ENCODE measurements at places on chromosomes 13 and 19. TPM values are rescaled to one million over a fixed set of nuclear protein-coding genes. Genes with fewer than 3 reads are reported as not detected.

TMEM150B gene
- total RNA-seq: not detected

GRCh38 chr13:85828094-85828684 is 29.0 kb upstream of the SLITRK6 start:
- H3K4me3 ChIP-seq: no peak overlapping the region
- H3K27me3 ChIP-seq: no peaks in the 10 kb centered on the region
- no peaks in the 10 kb centered on the region for H3K36me3 ChIP-seq
- no peaks in the 10 kb centered on the region for H3K4me1 ChIP-seq
- H3K27ac ChIP-seq: no peak overlapping the region
- no peak for DNase-seq

DNA sequence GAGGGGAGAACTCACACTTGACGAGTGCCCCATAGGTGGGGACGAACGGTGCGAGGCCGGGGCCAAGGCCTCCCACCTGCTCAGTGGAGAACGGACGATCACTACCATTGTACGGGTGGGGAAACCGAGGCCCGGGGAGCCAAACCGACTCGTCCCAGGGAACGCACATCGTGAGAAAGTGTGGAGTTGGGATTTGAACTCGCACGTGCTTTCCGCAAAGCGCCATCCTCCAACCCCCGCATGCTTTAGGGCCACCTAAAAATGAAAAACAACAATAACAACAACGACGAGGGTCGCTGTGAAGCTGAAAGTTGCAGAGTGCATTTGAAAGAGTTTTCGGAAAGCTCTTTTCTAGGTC is 458 bp downstream of the ARHGEF1 start:
- peaks cover 4% of the 10 kb centered on the region for H3K4me1 ChIP-seq
- H3K4me3 ChIP-seq: peak overlapping the region; percentile 92
- H3K27me3 ChIP-seq: no peaks in the 10 kb centered on the region
- DNase-seq: no peak
- H3K36me3 ChIP-seq: no peaks in the 10 kb centered on the region

LGALS7B gene
- total RNA-seq: 3.8 TPM

CARM1 gene
- 54.4 TPM for total RNA-seq

FGF21 gene
- not detected for total RNA-seq

IGLON5 gene
- total RNA-seq: 12.6 TPM

DNA sequence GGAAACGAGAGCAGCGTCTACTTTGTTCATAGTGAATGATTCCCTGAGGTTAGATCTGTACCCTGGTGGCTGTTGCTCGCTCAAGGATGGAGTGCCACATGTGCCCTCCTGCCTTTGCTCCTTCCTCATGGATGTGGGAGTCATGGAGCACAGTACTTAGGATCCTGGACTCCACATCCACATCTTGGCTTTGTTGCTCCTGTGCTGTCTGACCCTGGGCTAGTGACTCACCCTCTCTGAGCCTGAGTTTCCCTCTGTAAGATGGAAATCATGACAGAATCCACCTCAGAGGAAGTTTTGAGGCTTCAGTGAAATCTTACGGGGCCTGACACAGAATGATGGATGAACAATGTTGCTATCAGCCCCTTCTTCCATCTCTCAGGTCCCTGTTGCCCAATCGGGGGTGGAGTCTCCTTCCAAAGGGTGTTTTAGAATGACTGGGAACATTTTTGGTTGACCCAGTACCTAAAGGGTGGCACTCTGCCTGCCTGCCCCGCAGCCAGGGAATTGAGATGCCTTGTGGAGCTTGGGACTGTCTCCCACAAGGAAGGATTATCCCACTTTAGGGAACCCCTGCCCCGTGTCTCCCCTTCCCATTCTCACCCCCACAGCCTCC is 9.8 kb upstream of the TIMM50 start:
- no peaks in the 10 kb centered on the region for H3K4me1 ChIP-seq
- H3K4me3 ChIP-seq: no peak overlapping the region
- H3K27ac ChIP-seq: no peak overlapping the region
- no peak for DNase-seq
- H3K36me3 ChIP-seq: peaks cover 48% of the 10 kb centered on the region

DNA sequence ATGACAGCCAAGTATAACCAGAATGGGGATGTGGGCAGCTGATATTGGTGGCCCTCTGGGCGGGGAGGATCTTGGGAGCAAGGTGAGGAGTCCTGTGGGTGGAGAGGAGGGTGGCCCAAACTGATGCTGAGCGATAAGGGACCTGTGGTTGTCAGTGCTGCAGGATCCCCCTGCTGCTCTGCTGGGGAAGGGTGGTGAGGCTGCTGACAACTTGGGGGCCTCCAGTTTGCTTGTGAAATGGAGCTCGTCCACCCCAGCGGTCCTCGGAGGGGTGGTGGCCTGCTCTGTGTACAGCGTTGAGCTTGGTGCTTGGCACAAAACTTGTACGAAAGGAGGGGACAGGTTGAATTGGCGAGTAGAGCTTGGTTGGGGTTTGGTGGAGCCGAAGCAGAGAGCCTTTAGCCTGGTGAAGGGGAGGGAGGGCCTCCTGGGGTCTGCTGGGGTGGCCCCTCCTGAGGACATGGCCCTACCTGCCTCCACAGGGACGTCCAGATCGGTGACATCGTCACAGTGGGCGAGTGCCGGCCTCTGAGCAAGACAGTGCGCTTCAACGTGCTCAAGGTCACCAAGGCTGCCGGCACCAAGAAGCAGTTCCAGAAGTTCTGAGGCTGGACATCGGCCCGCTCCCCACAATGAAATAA is 2.9 kb downstream of the RPS11 start:
- H3K4me3 ChIP-seq: no peak overlapping the region
- no peaks in the 10 kb centered on the region for H3K4me1 ChIP-seq
- DNase-seq: no peak
- peaks cover 10% of the 10 kb centered on the region for H3K36me3 ChIP-seq
- no peaks in the 10 kb centered on the region for H3K27me3 ChIP-seq

- no peak overlapping the region for H3K27ac ChIP-seq
- H3K27me3 ChIP-seq: no peaks in the 10 kb centered on the region
- no peak overlapping the region for H3K4me3 ChIP-seq
- DNase-seq: no peak
These were observed 4.0 kb downstream of the RDH13 start for GRCh38 chr19:55058781-55059610.

ZNF555 gene
- total RNA-seq: 5.0 TPM

GRCh38 chr19:58305932-58306323 is 751 bp downstream of the ERVK3-1 start:
- H3K27me3 ChIP-seq: no peaks in the 10 kb centered on the region
- H3K27ac ChIP-seq: peak overlapping the region; percentile 82
- no peak for DNase-seq
- H3K4me3 ChIP-seq: peak overlapping the region; percentile 78
- no peaks in the 10 kb centered on the region for H3K36me3 ChIP-seq

- H3K4me1 ChIP-seq: no peaks in the 10 kb centered on the region
- H3K27me3 ChIP-seq: no peaks in the 10 kb centered on the region
- H3K27ac ChIP-seq: peak overlapping the region; percentile 2
These were observed 66.7 kb downstream of the CDADC1 start for GRCh38 chr13:49314344-49314882.

All from prostate gland (tissue), 2 donors.